Large intestine (tissue), 12 donors: ENCODE measurements at places on chromosomes 16 and 17. TPM values are rescaled to one million over a fixed set of nuclear protein-coding genes. Genes with fewer than 3 reads are reported as not detected.

The G6PC1 gene
- polyA plus RNA-seq = 1.5 TPM

The TRPV3 gene
- 15.0 TPM for polyA plus RNA-seq

- peak; percentile 96 for DNase-seq
Measured at GRCh38 chr17:78736526-78737079, 45.5 kb downstream of the CYTH1 start.

DNA sequence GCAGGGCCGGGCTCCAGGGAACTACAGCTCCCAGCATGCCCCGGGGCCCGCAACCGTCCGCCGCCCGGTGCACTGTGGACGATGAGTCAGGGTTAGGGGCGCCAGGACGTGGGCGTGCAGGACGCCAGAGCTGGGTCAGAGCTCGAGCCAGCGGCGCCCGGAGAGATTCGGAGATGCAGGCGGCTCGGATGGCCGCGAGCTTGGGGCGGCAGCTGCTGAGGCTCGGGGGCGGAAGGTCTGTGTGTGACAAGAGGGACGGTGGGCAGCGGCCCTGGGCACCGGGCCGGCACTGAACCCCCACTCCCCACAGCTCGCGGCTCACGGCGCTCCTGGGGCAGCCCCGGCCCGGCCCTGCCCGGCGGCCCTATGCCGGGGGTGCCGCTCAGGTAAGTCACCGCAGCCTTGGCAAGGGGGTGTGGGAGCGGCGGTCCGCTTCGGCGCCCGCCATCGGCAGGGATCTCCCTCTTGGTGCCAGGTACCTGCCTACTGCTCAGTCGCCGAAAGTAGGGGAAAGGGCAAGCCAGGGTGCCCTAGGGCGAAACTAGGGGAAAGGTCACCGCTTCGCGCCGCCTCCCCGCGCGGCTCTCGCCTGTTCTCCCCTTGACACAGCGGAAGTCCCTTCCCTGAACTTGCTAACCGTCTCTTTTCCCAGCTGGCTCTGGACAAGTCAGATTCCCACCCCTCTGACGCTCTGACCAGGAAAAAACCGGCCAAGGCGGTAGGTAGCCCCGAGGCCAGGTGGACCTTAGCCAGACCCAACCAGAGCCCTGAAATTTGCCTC is at the start of the genes ACADVL and DLG4:
Gene ACADVL (plus strand): TSS at position 127 of the 781 bp plus-strand sequence. CDS start 47 bp downstream, at position 174.
Gene DLG4 (minus strand): TSS at position 25 of the 781 bp plus-strand sequence.
- DNase-seq = peak; percentile 90

GRCh38 chr17:32529604-32530003 is 42.8 kb downstream of the CDK5R1 start:
- DNase-seq = no peak
